Stimulated activated CD8-positive, alpha-beta memory T cell treated with anti-CD3 and anti-CD28 coated beads, Interleukin-7, amount 100 ng/mL, for 1 hour (primary cell): ENCODE measurements at places on chromosomes 6 and 20.

DNA sequence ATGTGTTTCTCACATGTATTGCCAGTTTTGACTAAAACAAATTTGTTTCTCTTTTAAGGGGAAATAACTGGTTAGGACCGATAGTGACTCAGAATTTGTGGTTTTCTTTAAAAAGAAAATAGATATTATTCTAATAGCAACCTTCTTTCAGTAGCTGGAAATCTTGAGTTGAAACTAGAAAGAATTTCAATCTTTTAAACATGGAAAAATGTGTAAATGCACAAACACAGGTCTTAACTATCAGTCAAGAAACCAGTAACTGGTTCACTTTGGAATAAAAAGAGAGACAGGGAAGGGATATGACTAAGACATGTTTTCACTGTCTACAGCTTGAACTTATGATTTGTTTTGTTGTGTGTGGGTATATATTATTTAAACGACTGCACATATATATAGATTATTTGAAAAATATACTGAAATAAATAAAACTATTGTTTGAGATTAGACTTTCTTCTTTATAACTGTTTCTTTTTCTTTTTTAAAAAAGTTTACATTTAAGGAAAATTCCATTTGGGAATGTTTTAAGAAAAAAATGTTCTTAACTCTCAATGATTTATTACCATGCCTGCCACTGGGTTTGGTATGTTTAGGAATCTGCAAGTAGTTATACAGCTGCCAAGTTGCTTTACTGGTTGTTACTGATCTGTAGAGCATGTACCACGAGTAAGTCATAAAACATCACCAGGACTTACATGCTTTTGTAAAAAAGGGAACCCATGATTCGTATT, 753.3 kb upstream of the MARCKS start:
- no peak for DNase-seq

DNA sequence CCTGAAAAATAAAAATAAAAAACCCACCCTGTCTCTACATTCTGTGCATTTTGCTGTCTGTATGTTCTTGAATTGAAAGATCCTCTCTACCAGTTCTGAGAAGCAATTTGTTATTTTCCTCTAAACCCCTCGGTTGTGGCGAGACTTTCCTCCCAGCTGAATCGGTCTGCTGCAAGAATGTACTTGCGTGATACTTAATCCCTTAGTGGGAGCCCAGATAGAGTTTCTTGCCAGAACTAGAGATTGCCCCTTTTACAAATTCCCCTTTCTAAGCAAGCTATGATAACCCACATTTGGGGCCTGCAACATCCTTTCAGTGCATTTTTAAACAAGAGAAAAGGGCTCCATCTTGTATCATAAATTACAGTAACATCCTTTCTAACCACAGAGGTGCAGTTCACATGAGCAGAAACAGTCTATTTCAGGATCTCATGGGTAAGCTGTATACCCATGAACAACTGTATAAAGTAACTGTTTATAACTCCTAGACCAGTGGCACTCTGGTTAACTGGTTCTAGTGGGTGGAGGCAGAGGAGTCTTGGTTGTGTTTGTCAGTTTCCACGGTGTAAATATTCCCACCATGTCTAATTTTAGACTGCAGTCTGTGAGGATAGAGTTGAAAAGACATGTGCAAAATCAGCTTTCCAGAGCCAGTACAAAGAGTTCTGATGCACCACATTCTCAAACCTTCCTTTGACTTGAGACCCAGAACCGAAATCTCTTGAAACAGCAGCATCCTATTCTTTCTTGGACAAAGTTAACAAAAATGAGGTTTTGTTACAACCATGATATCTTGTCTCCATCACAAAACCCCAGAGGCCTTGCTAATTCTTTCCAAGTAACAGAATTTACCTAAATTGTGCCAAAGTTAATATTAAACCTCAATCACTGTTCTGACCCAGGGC, 113.1 kb upstream of the ZNF217 start:
- no peak for DNase-seq

- no peak for DNase-seq
These were observed 26.5 kb upstream of the BTBD3 start for GRCh38 chr20:11891077-11891775.

- no peak for DNase-seq
These were observed 11.0 kb upstream of the SLC22A1 start for GRCh38 chr6:160110586-160111123.

- DNase-seq, result no peak
These were observed at the start of gene UNC93A for GRCh38 chr6:167290786-167291622. UNC93A (plus strand) TSS chr6:167291315; CDS start chr6:167291490, 175 bp downstream.

DNA sequence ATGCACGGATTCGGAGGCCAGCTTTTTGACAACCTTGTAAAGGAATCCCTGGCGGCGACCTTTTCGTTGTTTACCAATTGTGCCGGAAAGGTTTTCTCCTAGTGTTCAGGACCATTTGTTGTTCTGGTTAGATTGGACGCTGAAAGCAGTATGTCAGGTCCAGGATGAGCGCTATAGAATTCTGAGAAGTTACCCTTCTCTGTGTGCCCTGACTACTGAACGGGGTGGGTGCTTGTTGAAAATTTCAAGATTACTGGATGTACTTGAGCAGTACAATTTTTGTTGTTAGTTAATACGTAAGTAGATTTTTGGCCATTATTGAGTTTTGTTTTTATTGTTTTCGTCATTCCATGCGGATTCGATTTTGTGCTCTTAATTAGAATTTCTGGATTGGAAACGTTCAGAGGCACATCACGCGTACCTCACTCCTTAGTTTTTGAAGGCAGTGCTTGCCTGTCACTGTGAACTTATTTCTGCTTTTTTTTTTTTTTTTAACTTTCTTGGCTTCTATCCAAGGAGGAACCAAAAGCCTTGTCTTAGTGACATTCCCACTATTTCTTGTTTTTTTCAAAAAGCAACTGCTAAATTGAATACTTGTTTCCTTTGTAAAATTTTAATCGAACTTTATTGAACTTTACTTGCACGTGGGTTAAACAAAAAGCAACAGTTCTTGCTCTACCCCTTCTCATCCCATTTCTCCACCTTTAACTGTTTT, 898 bp downstream of the XRN2 start:
- no peak for DNase-seq

DNA sequence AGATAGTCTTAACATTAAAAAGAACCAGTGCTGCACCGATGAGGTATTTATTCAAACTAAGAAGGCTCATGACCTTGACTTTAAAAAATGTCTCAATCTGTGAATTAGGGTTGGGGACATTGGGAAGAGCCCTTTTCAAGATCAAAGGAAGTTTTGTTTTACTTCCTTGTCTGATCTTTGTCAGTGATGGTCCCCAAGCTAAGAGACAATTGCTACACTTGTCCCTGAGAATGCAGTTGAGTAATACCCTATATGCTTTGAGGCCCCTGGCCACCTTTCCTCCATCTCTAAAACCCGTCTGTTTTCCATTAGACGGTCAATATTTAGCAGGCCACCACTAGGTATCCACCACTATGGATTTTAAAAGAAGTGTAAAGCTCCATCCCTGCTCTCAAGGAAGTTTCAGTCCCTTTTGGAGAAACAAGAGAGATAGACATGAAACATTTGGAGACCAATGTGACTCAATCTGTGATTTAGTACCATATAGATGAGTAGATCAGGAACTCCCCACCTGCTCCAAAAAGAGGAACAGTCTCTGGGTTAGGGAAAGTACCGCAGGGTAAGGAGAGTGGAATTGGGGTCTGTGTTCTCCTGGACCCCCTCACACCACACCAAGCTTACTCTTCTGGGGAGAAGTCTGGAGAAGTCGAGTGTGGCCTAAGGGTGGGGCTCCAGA, 99.1 kb upstream of the ISM1 start:
- no peak for DNase-seq

- no peak for DNase-seq
These were observed 14.1 kb downstream of the SCML4 start for GRCh38 chr6:107809966-107810365.

- DNase-seq, result no peak
These were observed 31.5 kb downstream of the PLCB1 start for GRCh38 chr20:8163543-8163942.

DNA sequence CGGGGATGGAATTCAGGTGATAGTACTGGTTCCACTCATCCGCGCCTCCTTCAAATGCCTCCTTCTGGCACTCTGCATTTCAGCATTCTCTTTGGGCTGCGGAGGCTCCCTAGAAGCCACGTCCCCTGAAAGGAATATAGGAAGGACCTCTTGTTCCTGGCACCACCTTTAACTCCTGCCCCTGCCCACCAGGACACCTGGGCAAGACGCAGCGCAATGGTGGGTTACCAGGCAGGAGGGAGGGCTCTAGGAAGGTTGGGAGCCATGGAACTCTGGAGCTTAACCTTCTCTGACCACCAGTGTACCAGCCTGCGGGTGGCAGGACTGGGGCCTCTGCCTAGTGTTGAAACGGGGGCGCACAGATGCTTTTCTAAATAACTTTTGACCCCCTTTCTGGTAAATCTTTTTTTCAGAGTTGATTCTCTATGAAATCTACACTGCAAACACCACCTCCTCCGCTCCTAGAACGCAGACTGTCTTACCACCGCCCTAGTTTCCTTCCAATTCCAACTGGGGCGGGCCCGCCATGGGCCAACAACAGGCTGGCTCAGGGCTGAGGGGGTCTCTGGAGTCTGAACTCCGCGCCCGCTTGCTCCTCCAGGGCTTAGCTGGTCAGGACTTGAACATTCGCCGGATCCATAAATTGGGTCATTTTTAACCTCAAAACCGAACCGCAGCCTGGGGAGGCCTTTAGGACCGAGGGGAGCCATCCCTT, 871 bp upstream of the SYNDIG1 start:
- DNase-seq, result no peak

GRCh38 chr20:24503352-24503931, 34.0 kb downstream of the SYNDIG1 start:
- no peak for DNase-seq
